ENCODE measurements at places on chromosomes 11 and 22. TPM values are rescaled to one million over a fixed set of nuclear protein-coding genes. Genes with fewer than 3 reads are reported as not detected.

- no peaks in the 10 kb centered on the region for H3K27me3 ChIP-seq
- no peaks in the 10 kb centered on the region for H3K36me3 ChIP-seq
- no peak overlapping the region for H3K4me3 ChIP-seq
- no peak for DNase-seq
These were observed 77.7 kb downstream of the LARGE1 start for GRCh38 chr22:33842421-33843094.

- no peak overlapping the region for H3K27ac ChIP-seq
- DNase-seq: peak; percentile 90
- H3K36me3 ChIP-seq: no peaks in the 10 kb centered on the region
- peaks cover 18% of the 10 kb centered on the region for H3K4me1 ChIP-seq
These were observed 17.8 kb upstream of the TMPRSS13 start for GRCh38 chr11:117946842-117947526.

DNA sequence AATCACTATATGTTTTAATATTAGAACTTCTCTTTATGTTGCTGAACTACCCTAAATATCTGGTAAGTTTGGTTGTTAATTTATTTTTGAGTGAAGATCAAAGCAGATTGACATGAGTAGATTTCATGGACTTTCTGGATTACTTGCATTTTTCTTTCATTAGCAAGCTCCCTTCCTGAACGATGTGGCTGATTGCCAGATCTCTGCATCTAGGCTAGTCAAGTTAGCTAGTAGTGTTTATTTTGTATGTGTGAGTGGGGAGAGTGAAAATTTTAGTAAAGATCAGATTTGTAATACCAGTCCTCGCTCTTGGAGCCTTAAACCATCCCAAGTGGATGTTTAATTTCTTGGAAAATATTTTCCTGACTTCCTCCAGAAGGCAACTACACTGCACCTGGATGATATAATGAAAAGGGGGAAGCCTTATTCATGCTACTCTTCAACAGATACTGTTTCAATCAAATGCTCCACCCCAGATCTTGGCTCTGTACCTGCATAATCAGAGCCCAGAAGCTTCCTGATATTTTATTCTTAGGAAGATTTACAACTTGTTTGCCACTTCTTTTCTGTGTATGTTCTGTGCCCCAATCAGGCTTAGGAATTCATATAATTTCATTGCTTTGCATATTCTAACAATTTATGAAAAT, 143.2 kb upstream of the GRIA4 start:
- H3K36me3 ChIP-seq: no peaks in the 10 kb centered on the region
- peak; percentile 44 for DNase-seq
- H3K27ac ChIP-seq: no peak overlapping the region
- H3K4me1 ChIP-seq: peaks cover 13% of the 10 kb centered on the region

GRCh38 chr11:64305691-64306562, 603 bp downstream of the ESRRA start:
- H3K27ac ChIP-seq: peak overlapping the region; percentile 67
- 0 out of 2 replicates have a peak, but pooled peaks cover 7% of the 10 kb centered on the region for H3K36me3 ChIP-seq
- DNase-seq: peak; percentile 88
- H3K4me3 ChIP-seq: peak overlapping the region; percentile 77
- H3K4me1 ChIP-seq: peaks cover 27% of the 10 kb centered on the region
- H3K27me3 ChIP-seq: no peaks in the 10 kb centered on the region

- DNase-seq: peak; percentile 12
- peak overlapping the region; percentile 59 for H3K4me3 ChIP-seq
- H3K36me3 ChIP-seq: no peaks in the 10 kb centered on the region
- H3K27ac ChIP-seq: no peak overlapping the region
These were observed 587 bp downstream of the DENND5A start for GRCh38 chr11:9264316-9265210.

- H3K4me1 ChIP-seq: no peaks in the 10 kb centered on the region
- DNase-seq: no peak
- H3K4me3 ChIP-seq: no peak overlapping the region
- H3K27ac ChIP-seq: no peak overlapping the region
These were observed 8.5 kb downstream of the BACE1-AS start for GRCh38 chr11:117299351-117300282.

DNA sequence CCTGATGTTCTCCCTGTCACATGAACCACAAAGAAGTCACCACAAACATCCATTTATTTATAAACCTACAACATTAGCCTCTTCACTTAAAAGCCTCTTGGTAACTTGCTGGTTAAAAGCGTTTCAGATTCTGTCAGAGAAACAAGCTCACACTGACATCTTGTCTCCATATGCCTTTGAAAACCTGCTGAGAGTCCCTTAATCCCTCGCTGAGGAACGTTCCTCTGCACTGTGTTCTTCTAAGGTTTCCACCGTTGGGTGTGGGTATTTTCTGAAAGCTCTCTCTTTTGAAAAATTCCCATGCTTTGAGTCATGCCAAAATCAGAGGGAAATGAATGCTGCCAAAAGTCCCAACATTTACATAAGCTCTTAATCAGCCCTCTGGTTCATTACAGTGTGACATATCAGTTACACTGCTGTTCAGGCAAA, 149.8 kb downstream of the CCDC34 start:
- DNase-seq: no peak
- peaks cover 47% of the 10 kb centered on the region for H3K4me1 ChIP-seq
- H3K27ac ChIP-seq: peak overlapping the region; percentile 71
- no peaks in the 10 kb centered on the region for H3K27me3 ChIP-seq

- H3K27ac ChIP-seq: no peak overlapping the region
- no peaks in the 10 kb centered on the region for H3K27me3 ChIP-seq
- no peaks in the 10 kb centered on the region for H3K36me3 ChIP-seq
- peak; percentile 44 for DNase-seq
- no peaks in the 10 kb centered on the region for H3K4me1 ChIP-seq
- no peak overlapping the region for H3K4me3 ChIP-seq
These were observed 58.2 kb downstream of the RRAS2 start for GRCh38 chr11:14300661-14301304.

DNA sequence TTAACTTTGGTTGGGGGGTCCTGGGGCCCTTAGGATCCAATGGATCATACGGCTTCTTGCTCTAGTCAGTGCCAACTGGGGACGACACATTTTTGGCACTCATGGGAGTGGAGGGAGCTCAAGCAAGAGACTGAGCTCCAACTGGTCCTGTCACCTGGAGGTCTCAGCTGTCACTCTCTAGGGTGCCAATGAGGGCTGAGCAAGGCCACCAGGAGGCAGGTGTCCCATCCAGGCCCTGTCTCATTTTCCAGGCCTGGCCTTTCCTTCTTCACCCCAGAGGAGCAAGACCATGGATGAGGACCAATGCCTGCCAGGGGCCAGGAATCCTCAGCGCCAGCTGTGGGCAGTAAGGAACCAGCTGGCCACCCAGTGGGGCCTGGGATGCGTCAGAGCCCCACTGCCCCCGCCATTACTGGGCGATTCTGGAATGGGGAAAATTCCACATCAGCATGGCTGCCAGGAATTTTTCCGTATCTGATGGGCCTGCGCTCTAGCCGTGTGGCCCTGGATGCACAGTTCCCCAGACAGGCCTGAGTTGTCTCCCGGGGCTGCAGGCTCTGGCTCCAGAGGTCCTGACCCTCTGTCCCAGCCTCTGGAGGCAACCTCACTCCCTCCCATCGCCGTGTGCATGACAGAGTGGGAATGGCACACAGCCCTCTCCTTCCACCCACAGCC, 669 bp upstream of the GAL3ST1 start:
- H3K4me3 ChIP-seq: no peak overlapping the region
- H3K4me1 ChIP-seq: no peaks in the 10 kb centered on the region
- H3K27ac ChIP-seq: no peak overlapping the region

- H3K4me3 ChIP-seq: no peak overlapping the region
- no peak for DNase-seq
These were observed 2.0 kb upstream of the PLA2G3 start for GRCh38 chr22:31142285-31142684.

GRCh38 chr22:32735526-32735925, 66.0 kb upstream of the TIMP3 start:
- no peak overlapping the region for H3K27ac ChIP-seq
- no peaks in the 10 kb centered on the region for H3K36me3 ChIP-seq
- H3K4me3 ChIP-seq: no peak overlapping the region
- DNase-seq: no peak

DNA sequence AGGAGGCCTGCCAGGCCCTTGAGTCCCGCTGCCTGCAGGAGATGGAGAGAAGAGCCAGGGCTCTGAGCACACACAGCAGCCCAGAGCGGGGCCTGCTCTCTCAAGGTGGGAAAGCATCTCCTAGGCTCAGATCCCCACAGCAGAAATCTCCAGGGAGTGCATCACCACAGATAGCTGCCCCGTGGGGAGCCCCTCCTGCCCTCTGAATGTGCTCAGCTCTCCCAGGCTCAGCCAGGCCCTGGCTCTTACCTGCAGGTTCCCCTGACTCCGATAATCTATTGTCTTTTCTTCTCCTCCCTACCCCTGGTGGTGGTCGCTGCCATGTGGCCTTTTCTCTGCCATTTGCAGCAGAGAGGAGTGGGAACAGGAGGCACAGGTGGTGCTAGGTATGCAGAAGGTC, 49.9 kb downstream of the BTG4 start:
- no peak overlapping the region for H3K4me3 ChIP-seq
- no peaks in the 10 kb centered on the region for H3K36me3 ChIP-seq
- H3K27me3 ChIP-seq: no peaks in the 10 kb centered on the region
- DNase-seq: no peak

DNA sequence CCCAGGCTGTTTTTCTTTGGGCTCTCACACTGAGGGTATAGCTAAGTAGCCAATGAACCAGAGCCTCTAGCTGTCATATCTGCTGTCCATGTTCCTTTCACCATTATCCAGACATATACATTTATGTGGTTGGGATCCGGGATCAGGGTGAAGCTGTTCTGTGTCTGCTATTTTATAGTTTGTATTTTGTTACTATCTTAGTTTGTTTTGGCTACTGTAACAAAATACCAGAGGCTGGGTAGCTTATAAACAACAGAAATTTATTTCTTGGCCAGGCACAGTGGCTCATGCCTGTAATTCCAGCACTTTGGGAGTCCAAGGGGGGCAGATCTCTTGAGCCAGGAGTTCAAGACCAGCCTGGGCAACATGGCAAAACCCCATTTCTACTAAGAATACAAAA, 40.5 kb upstream of the CABP7 start:
- H3K27ac ChIP-seq: no peak overlapping the region
- H3K4me1 ChIP-seq: no peaks in the 10 kb centered on the region
- peaks cover 11% of the 10 kb centered on the region for H3K36me3 ChIP-seq
- H3K4me3 ChIP-seq: no peak overlapping the region
- DNase-seq: no peak

DNA sequence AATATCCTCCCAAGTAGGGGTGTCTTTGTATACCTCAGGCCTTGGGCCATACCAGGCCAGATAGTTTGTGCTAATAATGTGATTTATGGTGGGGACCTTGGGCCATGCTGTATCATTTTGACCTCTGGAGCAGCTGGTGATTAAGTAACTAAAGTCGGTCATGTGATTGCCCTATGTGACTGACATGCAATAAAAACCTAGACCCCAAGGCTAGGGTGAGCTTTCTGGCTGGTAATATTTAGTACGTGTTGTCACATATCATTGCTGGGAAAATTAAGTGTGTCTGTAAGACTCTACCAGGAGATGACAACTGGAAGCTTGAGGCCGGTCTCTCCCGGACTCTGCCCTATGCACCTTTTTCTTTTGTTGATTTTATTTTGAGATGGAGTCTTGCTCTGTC, 12.6 kb upstream of the TFIP11 start:
- H3K27me3 ChIP-seq: no peaks in the 10 kb centered on the region
- no peak overlapping the region for H3K4me3 ChIP-seq
- no peak for DNase-seq
- H3K4me1 ChIP-seq: no peaks in the 10 kb centered on the region
- H3K36me3 ChIP-seq: no peaks in the 10 kb centered on the region
- H3K27ac ChIP-seq: no peak overlapping the region

DNA sequence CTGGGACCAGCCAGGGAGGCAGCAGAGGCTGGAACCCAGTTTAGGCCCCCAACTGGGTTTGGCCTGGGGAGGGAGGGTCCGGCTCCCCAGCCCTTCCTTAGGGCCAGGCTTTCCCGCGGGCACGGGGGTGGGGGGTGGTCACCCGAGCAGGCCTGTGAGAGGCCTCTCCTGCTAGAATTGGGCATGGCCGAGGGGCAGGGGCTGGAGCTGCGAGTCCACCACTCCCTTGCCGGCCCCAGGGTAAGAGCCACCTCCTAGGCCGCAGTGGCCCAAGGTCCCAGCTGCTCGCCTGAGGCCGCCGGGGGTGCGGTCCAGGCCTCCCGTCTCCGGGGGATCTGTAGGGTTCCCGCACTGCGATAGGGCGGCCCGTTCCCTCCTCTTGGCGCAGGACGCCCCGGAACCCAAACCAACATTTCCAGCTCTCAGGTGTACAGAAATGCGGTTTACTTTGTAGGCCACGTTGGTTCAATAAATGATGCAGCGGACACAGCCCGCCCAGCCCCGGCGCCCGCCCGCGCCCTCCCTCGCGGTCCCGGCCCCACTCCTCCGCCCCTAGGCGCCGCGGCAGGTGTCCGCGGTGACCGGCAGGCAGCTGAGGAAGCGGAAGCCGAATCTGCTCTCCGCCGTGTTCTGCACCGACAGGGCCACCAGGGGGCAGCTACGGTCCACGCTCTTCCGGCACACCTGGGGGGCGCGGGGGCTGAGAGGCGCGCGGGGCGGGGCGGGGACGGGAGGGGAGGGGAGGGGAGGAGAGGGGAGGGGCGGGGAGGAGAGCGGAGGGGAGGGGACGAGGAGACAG, 5.9 kb downstream of the LMNTD2 start:
- H3K27me3 ChIP-seq: no peaks in the 10 kb centered on the region
- H3K4me3 ChIP-seq: no peak overlapping the region
- H3K36me3 ChIP-seq: no peaks in the 10 kb centered on the region
- peak; percentile 54 for DNase-seq

GRCh38 chr11:68778205-68778604, 26.9 kb upstream of the TESMIN start:
- DNase-seq: no peak
- no peaks in the 10 kb centered on the region for H3K27me3 ChIP-seq
- H3K4me3 ChIP-seq: no peak overlapping the region
- peaks cover 29% of the 10 kb centered on the region for H3K4me1 ChIP-seq
- H3K27ac ChIP-seq: no peak overlapping the region

- no peaks in the 10 kb centered on the region for H3K4me1 ChIP-seq
- H3K4me3 ChIP-seq: no peak overlapping the region
- H3K27ac ChIP-seq: no peak overlapping the region
- no peak for DNase-seq
- H3K36me3 ChIP-seq: peaks cover 12% of the 10 kb centered on the region
These were observed 14.0 kb downstream of the EP300 start for GRCh38 chr22:41106122-41106968.

Gene MCAT
- 35.5 TPM for total RNA-seq

Gene ACRV1
- not detected for total RNA-seq

Gene NLRP10
- 1.6 TPM for total RNA-seq

Gene SLC29A2
- 28.9 TPM for total RNA-seq

Gene DTX4
- total RNA-seq: 28.4 TPM

Gene SLC22A9
- total RNA-seq: not detected

Gene OR5T2
- total RNA-seq: not detected

Gene HSPB2
- 0.80 TPM for total RNA-seq

Gene KCNK4
- total RNA-seq: 0.57 TPM
